ENCODE measurements at places on chromosomes 12 and 14. TPM values are rescaled to one million over a fixed set of nuclear protein-coding genes. Genes with fewer than 3 reads are reported as not detected.
A peak's percentile ranks its signal among the peaks of the same experiment; 100 is the strongest.

DNA sequence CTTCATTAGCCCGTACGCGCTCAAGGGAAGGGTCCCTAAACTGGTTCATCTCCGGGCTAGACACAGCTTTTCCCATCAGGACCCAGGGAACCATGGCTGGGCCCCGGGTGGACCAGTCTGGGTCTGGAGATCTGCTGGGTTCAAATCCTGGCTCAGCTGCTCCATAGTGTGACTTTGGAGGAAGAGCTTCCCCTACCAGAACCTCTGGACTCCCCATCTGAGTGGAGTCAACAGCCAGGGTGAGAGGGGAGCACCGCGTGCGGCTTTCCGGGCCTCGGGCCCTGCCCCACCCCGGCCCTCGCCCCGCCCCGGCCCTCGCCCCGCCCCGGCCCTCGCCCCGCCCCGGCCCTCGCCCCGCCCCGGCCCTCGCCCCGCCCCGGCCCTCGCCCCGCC lies 41.2 kb downstream of the BEGAIN start:
- no peaks in the 10 kb centered on the region for H3K27me3 ChIP-seq
- peaks cover 6% of the 10 kb centered on the region for H3K4me1 ChIP-seq
- DNase-seq, result no peak
- H3K4me3 ChIP-seq, result no peak overlapping the region
- no peaks in the 10 kb centered on the region for H3K36me3 ChIP-seq

- no peaks in the 10 kb centered on the region for H3K36me3 ChIP-seq
- H3K4me1 ChIP-seq, result peaks cover 6% of the 10 kb centered on the region
- no peak overlapping the region for H3K4me3 ChIP-seq
- DNase-seq, result peak; percentile 11
- no peak overlapping the region for H3K27ac ChIP-seq
Observed at GRCh38 chr14:91911474-91912032, 35.9 kb downstream of the FBLN5 start.

DNA sequence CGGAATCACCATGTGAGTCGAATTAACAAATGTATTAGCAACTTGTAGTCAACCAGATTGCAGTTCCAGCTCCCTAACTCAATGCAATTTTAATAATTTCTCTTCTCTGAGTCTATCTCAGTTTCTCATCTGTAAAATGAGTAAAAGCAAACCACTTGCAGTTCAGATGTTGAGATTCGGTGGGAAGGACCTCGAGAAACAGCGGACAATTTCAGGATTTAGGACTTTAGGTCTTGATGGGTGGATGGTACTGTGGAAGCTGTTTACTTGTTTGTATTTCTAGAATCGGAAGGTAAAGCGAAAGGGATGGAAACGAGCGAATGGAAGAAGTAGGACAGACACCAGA lies 510 bp upstream of the TTC8 start:
- no peak for DNase-seq
- peak overlapping the region; percentile 97 for H3K4me3 ChIP-seq
- H3K27me3 ChIP-seq, result peaks cover 10% of the 10 kb centered on the region

- no peak overlapping the region for H3K4me3 ChIP-seq
- no peak for DNase-seq
- H3K36me3 ChIP-seq, result no peaks in the 10 kb centered on the region
- no peak overlapping the region for H3K27ac ChIP-seq
- no peaks in the 10 kb centered on the region for H3K27me3 ChIP-seq
Observed at GRCh38 chr14:100679707-100680438, 46.8 kb upstream of the DLK1 start.

DNA sequence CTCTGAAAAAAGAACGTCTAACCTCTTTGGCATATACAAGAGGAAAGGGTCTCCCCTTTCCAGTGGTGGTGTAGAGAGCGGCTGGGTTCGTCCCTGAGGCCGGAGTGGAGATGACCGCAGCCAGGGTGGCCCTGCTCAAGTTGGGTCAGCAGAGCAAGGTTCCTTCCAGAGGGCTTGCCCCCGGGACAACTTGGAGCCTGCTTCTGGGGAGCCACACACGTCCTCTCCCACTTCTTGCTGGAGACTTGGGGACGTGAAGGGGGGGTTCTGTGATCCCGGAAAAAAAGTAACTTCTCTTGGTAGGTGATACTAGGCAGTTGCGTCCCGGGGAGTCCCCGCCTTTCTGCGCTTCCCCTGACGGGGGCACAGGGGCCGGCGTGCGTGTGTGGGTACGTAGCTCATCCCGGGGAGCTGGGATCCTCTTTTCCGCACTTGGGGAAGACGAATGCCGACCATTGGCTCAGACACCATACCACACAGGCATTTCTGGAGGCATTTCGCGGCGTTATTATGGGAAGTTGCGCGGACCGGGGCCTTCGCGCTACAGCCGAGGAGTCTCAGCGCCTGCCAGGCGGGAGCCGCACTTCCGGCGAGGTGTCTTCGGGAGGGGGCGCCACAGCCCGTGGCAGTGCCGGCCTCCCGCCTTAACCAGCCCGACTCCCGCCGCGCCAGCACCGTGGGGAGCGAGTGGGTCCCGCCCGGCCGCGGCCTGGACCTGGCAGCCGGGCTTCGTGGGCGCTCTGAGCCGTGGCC lies 14.8 kb upstream of the PAX9 start:
- no peak overlapping the region for H3K27ac ChIP-seq
- H3K4me3 ChIP-seq, result peak overlapping the region; percentile 75
- no peak for DNase-seq
- H3K36me3 ChIP-seq, result no peaks in the 10 kb centered on the region

DNA sequence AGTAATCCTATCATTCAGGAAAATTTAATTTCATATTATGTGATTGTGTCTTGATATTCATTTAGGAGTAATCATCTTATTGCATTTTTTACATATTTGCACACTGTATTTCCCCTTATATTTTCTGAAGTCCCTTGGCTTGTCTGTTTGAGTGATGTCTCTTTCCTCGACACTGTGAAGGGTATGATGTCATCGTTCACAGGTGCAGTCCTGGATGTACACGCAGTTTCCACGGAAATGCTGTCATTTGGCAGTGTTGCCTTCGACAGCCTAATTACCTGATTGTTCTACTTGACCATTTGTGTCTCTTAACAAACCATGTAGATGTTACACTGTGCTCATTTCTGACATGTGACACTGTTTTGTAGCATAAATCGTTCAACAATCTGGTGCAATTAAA lies 1277.0 kb downstream of the TMEM121 start:
- peaks cover 5% of the 10 kb centered on the region for H3K36me3 ChIP-seq
- DNase-seq, result no peak
- no peak overlapping the region for H3K4me3 ChIP-seq
- no peaks in the 10 kb centered on the region for H3K4me1 ChIP-seq
- no peaks in the 10 kb centered on the region for H3K27me3 ChIP-seq
- no peak overlapping the region for H3K27ac ChIP-seq

DNA sequence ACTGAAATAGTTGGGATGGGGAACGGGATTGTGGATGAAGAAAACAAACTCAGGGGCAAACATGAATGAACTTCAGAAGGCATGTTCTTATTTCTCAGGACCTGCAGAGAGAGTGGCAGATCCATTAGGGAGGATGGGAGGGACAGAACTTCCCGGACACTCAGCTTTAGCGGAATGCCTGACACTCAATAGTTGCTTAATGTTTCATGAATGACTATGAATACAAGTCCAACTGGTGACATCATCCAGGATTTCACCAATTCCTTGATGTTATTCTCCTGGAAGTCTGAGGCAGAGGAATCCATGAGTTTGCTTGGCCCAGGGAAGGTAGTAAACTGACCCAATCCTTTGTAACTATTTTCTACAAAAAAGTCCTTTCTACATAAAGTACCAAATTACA lies 37.8 kb upstream of the LRRC10 start:
- no peak overlapping the region for H3K4me3 ChIP-seq
- no peak overlapping the region for H3K27ac ChIP-seq
- peaks cover 6% of the 10 kb centered on the region for H3K4me1 ChIP-seq

- peaks cover 5% of the 10 kb centered on the region for H3K4me1 ChIP-seq
- H3K27me3 ChIP-seq, result no peaks in the 10 kb centered on the region
- no peak overlapping the region for H3K4me3 ChIP-seq
- H3K27ac ChIP-seq, result no peak overlapping the region
- no peak for DNase-seq
- H3K36me3 ChIP-seq, result peaks cover 3% of the 10 kb centered on the region
Observed at GRCh38 chr12:68042212-68042699, 53.0 kb downstream of the IFNG-AS1 start.

Gene PTCSC3
- total RNA-seq, result not detected

GRCh38 chr14:22386924-22387775 lies 201.9 kb downstream of the DAD1 start:
- no peak overlapping the region for H3K27ac ChIP-seq
- H3K27me3 ChIP-seq, result peaks cover 31% of the 10 kb centered on the region
- no peak overlapping the region for H3K4me3 ChIP-seq
- no peaks in the 10 kb centered on the region for H3K36me3 ChIP-seq

Gene TSPAN8
- total RNA-seq, result not detected

GRCh38 chr12:103373088-103373523 lies 122.7 kb downstream of the C12orf42 start:
- H3K36me3 ChIP-seq, result no peaks in the 10 kb centered on the region
- H3K4me1 ChIP-seq, result no peaks in the 10 kb centered on the region
- H3K27ac ChIP-seq, result no peak overlapping the region
- no peak overlapping the region for H3K4me3 ChIP-seq

Gene POTEG
- total RNA-seq, result not detected

DNA sequence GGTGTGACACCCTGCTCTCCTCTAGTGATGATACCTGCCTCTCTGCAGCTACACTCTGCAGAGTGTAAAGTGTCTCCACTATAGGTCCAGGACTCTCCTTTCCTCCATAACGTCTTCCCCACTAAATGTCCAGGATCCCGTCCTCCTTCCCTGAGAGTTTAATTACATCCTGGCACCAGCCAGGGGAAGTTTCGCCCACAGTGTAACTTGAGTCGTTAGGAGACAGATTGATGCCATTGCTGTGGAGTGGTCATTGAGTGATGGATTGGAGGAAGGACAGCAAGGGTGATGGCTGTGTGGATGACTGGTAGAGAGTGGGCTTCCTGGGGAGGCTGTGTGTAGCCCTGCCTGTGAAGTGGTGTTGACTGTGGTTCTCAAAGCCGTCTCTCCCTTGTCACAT lies 84.0 kb upstream of the TMEM132D start:
- no peak for DNase-seq
- H3K36me3 ChIP-seq, result no peaks in the 10 kb centered on the region
- no peaks in the 10 kb centered on the region for H3K4me1 ChIP-seq
- no peak overlapping the region for H3K27ac ChIP-seq

DNA sequence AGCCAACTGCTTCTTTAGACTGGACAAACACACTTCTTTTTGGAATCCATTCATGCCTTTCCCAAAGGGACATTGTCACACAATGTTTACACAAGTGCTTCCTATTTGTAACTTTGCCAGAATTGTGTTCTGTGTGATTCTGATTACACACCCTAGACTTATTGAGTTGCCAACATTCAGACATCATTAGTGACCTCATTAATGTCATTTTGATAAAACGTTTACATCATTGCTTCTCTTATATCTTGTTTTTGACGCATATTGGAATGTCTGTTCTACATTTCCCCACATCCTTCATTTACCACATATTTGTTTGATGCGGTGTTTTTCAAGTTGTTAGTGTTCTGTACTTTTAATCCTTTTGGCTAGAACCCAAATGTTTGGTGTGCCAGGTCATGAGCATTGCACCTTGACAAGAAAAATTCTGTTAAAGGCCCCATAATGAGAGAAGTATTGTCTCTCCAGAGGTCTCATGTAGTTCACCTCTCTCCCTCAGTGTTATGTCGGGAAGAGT lies 305.5 kb downstream of the AEBP2 start:
- no peak overlapping the region for H3K27ac ChIP-seq
- no peaks in the 10 kb centered on the region for H3K27me3 ChIP-seq
- no peaks in the 10 kb centered on the region for H3K36me3 ChIP-seq
- no peaks in the 10 kb centered on the region for H3K4me1 ChIP-seq

DNA sequence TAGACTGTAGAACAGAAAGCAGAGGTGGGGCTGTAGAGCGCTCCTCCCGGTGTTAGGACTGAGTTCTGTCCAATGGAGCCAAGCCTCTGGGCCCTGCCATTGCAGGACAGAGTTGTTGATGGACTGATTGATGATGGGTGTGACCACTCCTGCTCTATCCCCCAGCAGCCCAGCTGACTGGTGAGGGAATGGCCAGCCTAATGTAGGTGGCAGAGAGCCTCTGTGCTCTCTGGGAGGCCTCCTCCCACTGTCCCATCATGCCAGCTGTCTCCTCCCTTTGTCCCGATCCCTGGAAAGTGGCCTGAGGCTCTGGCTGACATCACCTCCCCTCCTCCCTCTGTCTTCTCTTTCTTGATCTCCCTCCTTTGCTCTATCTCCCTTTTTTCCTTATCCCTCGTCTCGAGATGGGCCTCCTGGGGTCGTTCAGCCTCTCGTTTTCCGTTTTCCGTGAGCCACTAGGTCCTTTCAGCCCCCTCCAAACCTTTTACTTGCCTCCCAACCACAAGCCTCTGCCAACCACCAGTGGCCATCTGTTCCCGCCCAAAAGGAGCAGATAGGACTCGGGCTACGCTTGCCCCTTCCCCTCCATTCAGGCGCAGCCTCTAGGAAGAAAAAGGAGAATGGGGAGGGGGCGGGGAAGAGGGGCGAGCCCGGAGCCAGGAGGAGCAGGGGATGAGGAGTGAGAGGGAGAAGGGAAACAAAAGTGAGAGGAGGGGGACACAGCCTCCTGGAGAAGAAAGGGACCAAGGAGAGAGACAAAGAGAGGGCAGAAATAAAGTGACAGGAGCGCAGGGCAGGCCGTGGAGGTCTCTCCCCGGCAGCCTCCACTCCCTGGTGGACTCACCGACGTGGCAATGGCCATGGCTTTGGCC lies 572 bp downstream of the EFS start:
- peak; percentile 30 for DNase-seq
- peaks cover 10% of the 10 kb centered on the region for H3K36me3 ChIP-seq
- H3K27me3 ChIP-seq, result peaks cover 2% of the 10 kb centered on the region
- H3K27ac ChIP-seq, result peak overlapping the region; percentile 100

- H3K27me3 ChIP-seq, result no peaks in the 10 kb centered on the region
- H3K36me3 ChIP-seq, result no peaks in the 10 kb centered on the region
- peaks cover 35% of the 10 kb centered on the region for H3K4me1 ChIP-seq
Observed at GRCh38 chr12:27777141-27777540, 2.9 kb upstream of the KLHL42 start.

GRCh38 chr12:50086148-50086547 lies 1.0 kb downstream of the SMARCD1 start:
- H3K27ac ChIP-seq, result no peak overlapping the region
- H3K4me1 ChIP-seq, result peaks cover 40% of the 10 kb centered on the region
- DNase-seq, result no peak
- H3K4me3 ChIP-seq, result peak overlapping the region; percentile 97

- H3K4me3 ChIP-seq, result no peak overlapping the region
- no peaks in the 10 kb centered on the region for H3K27me3 ChIP-seq
- no peaks in the 10 kb centered on the region for H3K36me3 ChIP-seq
- H3K4me1 ChIP-seq, result no peaks in the 10 kb centered on the region
Observed at GRCh38 chr12:86613311-86613710, 357.1 kb upstream of the MGAT4C start.

- H3K4me3 ChIP-seq, result no peak overlapping the region
- H3K27ac ChIP-seq, result peak overlapping the region; percentile 27
- H3K36me3 ChIP-seq, result peaks cover 3% of the 10 kb centered on the region
- H3K27me3 ChIP-seq, result no peaks in the 10 kb centered on the region
- no peak for DNase-seq
Observed at GRCh38 chr14:65471038-65471878, 58.7 kb downstream of the FUT8 start.

GRCh38 chr12:70609203-70609602 lies 28.0 kb downstream of the PTPRB start:
- H3K4me1 ChIP-seq, result peaks cover 13% of the 10 kb centered on the region
- H3K36me3 ChIP-seq, result no peaks in the 10 kb centered on the region
- H3K4me3 ChIP-seq, result peak overlapping the region; percentile 90
- peaks cover 35% of the 10 kb centered on the region for H3K27me3 ChIP-seq
- DNase-seq, result no peak

Measured in neural crest cell (in vitro differentiated cells).